ENCODE measurements at places on chromosomes 13 and 19.

- DNase-seq: no peak
Observed at GRCh38 chr13:110445722-110446574, 115.6 kb downstream of the RAB20 start.

GRCh38 chr13:59673286-59673685, 490.4 kb downstream of the DIAPH3 start:
- no peak for DNase-seq

GRCh38 chr13:44088411-44088810, 208.7 kb downstream of the LACC1 start:
- no peak for DNase-seq

GRCh38 chr13:24887759-24888158, 123.8 kb downstream of the RNF17 start:
- no peak for DNase-seq

DNA sequence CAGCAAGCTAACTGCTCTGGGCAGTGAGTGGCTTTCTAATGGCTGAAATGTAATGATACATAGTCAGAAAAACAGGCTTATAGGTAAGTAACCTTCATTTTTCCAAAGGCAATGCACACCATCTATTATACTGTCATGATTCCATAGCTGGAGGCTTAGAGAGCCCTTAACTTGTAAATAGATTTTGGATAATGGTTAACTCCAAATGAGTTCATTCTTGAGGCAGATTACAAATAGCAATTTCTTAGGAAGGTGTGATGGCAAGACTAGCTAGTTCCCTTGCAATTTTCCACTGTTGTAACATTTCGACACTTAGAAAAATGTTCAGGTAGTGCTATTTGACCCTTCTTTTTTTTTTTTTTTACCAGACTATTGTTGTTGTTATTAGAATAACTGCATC, 789.8 kb upstream of the PCDH9 start:
- no peak for DNase-seq

DNA sequence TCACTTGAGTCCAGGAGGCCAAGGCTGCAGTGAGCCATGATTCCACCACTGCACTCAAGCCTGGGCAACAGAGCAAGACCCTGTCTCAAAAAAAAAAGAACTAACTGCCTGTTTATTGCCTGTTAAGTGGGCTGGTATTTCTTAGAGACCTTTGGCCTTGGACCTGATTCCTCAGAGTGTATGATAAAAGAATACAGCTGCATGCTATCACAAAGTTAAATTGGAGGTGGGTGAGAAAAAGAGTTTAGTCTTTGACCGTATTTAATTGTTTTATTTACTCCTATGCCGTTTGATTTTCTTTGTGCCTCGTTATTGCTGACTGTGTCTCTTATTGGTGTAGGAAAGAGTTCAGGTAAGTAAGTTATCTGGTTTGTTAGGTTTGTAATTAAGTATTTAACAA, 25.3 kb upstream of the DPY19L3 start:
- no peak for DNase-seq

- DNase-seq: no peak
Observed at GRCh38 chr19:13622766-13623715, 116.8 kb upstream of the CACNA1A start.

- no peak for DNase-seq
Observed at GRCh38 chr19:41755328-41755913, at the start of gene CEACAM6. Gene CEACAM6, plus strand, starts transcription at chr19:41755530. Its CDS starts 109 bp downstream, at chr19:41755639.

- no peak for DNase-seq
Observed at GRCh38 chr13:59601993-59602392, 561.7 kb downstream of the DIAPH3 start.

DNA sequence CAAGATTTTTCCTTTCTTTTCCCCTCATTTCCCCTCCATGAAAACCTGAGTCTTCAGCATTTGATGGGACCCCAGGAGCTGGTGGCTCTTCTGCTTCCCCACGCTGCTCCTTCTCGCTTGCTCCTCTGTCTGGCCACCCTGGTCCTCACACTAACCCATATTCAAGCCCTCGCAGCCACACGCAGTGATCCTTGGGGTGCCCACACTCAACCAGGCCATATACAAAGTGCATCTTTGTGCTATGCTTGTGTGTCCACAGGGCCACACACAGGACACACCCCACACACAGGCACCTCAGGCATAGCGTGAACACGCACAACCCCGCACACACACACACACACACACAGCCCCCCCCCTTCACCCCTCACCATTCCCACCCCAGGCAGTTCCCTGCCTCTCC, 132.1 kb downstream of the URI1 start:
- DNase-seq: no peak

DNA sequence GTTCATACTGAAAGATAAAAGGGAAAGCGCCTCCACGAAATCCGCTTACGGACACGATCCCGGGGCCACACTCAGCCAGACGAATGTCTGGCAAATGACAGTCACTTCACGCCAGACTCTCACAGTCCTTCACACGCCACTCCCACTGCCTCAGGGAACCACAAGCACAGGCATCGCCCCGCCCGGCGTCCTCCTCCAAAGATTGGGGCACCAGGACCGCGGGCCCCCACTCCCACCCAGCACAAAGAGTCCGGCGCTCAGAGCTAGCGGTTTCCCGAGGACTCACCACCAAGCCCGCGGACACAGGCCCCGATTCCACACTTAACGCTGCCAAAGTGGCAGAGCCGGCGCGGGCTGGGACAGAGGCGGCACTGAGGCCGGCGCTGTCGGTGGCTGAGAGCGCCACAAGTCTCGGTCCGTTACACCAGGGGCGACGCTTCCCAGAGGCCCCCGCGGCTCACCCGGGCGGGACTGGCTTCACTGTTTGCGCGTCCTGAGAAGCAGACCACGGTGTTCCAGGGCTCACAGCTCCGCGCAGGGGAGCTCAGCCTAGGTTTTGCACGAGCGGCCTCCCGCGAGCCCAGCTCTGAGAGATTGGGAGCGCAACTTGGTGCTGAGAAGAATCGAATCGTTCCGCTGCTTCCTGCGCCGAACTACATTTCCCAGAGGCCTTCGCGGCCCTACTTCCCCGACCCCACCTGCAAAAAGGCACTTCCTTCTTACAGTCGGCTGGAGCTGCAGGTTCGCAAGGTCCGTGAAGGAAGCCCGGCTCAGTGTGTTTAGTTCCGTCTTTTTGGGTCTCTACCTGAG, at the start of gene ZNF569:
ZNF569 (minus strand) TSS at position 647 of the 810 bp plus-strand sequence. CDS start 22,523 bp downstream, outside the sequence.
- DNase-seq: peak; percentile 91

GRCh38 chr19:10286803-10287737, at the start of gene ICAM4:
Gene ICAM4, plus strand, starts transcription at chr19:10286955. Its CDS starts 58 bp downstream, at chr19:10287013.
- DNase-seq: no peak

Data from central memory CD4-positive, alpha-beta T cell (primary cell).